ENCODE measurements at places on chromosomes 13 and 19.

DNA sequence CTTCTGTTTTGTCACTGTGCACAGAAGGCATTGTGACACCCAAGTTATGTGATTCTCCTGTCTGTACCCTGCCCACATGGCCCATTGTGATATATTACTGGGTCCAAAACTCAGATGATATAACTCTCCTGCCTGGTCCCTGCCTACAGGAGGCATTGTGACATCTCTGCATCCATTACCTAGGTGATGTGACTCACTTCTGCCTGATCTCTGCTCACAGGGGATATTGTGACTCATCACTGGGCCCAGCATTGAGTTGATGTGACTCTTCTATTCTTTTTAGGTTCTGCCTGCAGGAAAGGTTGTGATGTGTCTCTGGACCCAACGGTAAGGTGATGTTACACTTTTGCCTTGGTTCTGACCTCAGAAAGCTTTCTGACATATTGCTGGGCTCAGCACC lies 67.9 kb upstream of the ZNF724 start:
- no peak for DNase-seq

GRCh38 chr13:26253262-26253786 lies 605 bp upstream of the CDK8 start:
- no peak for DNase-seq

GRCh38 chr13:33287142-33287882 lies 1.8 kb upstream of the STARD13 start:
- no peak for DNase-seq

DNA sequence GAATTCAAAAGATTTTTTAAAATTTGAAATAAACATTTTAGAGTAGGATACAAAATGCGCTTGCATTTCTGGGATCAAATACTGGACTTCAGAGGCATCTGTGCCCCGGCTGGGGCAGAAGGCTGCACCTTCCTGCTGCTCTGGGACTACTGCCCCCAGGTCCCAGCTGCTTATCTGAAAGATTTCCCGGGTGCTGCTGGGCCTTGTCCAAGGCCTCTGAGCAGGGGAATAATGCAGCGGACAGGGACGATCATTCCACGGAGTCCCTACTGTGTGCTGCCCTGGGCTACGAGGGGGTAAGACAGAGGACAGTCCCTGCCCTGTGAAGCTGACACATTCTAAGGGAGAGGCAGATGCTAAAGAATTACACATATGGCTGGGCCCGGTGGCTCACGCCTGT lies 33.1 kb upstream of the NCCRP1 start:
- DNase-seq = no peak

- no peak for DNase-seq
These were observed 101.1 kb downstream of the DNAJC15 start for GRCh38 chr13:43124490-43124889.
